ENCODE measurements at places on chromosomes 3 and 15.

DNA sequence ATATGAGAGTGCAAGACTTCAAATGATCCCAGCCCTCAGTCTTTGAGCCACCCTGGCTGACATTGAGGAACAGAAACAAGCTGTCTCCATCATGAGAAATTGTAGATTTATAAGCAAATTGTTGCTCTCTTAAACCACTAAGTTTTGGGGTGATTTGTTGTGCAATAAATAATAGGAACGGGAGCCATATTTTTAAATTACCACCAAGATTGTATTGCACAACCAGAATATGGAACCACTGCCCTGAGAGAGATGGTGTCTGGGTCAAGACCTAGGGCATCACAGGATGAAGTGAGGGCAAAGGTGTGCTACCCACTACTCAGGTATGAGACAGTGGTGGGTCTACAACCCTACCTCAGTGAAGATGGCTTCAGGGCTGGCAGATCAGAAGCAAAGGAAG is 2.3 kb upstream of the CFAP92 start:
- no peak overlapping the region for H3K27ac ChIP-seq
- no peak for DNase-seq
- peaks cover 11% of the 10 kb centered on the region for H3K27me3 ChIP-seq

DNA sequence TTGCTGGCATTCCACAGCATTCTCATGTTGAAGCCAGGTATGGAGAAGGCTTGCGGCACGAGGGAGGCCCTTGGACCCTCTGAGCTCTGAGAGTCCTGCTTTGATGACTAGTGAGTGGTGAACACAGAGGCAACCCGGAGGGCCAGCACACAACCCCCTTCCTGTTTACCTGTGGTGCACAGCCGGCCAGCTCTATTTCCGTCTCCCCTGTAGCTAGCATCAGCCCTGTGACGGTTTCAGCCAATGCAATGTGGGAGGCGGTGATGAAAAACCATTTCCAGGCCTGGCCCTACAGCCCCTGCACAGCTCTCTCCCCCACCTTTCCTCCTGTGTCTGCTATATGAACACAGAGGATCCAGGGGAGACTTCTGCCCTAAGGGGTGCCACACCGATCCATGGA is 76.8 kb upstream of the KLHL25 start:
- H3K27me3 ChIP-seq = peaks cover 5% of the 10 kb centered on the region
- H3K4me3 ChIP-seq = no peak overlapping the region
- no peaks in the 10 kb centered on the region for H3K36me3 ChIP-seq
- H3K27ac ChIP-seq = no peak overlapping the region

- no peak for DNase-seq
- no peaks in the 10 kb centered on the region for H3K27me3 ChIP-seq
- peak overlapping the region; percentile 79 for H3K27ac ChIP-seq
- peak overlapping the region; percentile 82 for H3K4me3 ChIP-seq
- H3K4me1 ChIP-seq = peaks cover 37% of the 10 kb centered on the region
Observed at GRCh38 chr3:46407970-46408369, 911 bp downstream of the CCRL2 start.

- no peak overlapping the region for H3K27ac ChIP-seq
- no peaks in the 10 kb centered on the region for H3K27me3 ChIP-seq
- no peak overlapping the region for H3K4me3 ChIP-seq
- H3K4me1 ChIP-seq = no peaks in the 10 kb centered on the region
Observed at GRCh38 chr3:40329071-40329470, 19.6 kb downstream of the EIF1B start.

DNA sequence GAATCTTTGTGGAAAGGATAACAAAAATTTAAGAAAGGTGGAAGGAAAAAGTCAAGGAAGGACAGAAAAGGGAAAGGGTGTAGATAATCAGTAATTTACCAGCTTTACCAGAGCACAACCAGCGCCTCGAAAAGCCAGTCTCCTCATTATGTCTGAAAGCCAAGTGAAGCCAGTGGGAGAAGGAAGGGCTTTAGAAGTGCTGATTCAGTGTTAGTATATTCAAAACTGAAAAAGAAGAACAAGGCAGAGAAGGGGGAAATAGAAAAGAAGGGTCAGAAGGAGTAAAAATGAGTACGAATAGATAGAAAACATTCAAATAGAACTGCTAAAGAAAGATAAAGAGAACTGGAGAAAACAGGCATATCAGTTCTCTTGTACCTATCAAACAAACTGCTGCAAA is 4.1 kb downstream of the PBRM1 start:
- H3K4me3 ChIP-seq = no peak overlapping the region
- peaks cover 18% of the 10 kb centered on the region for H3K36me3 ChIP-seq
- peak overlapping the region; percentile 32 for H3K27ac ChIP-seq
- peaks cover 39% of the 10 kb centered on the region for H3K4me1 ChIP-seq

GRCh38 chr3:195802795-195803194 is 8.9 kb downstream of the MUC4 start:
- peak overlapping the region; percentile 96 for H3K27ac ChIP-seq
- H3K4me1 ChIP-seq = peaks cover 63% of the 10 kb centered on the region

GRCh38 chr15:31335989-31336592 is 9.5 kb downstream of the KLF13 start:
- no peak for DNase-seq
- H3K27ac ChIP-seq = peak overlapping the region; percentile 92
- no peaks in the 10 kb centered on the region for H3K36me3 ChIP-seq
- H3K4me1 ChIP-seq = peaks cover 100% of the 10 kb centered on the region
- H3K27me3 ChIP-seq = peaks cover 7% of the 10 kb centered on the region

GRCh38 chr3:66355997-66356396 is 135.2 kb downstream of the SLC25A26 start:
- peaks cover 14% of the 10 kb centered on the region for H3K27me3 ChIP-seq
- H3K4me3 ChIP-seq = peak overlapping the region; percentile 70
- H3K27ac ChIP-seq = peak overlapping the region; percentile 100
- no peak for DNase-seq
- H3K36me3 ChIP-seq = peaks cover 3% of the 10 kb centered on the region

DNA sequence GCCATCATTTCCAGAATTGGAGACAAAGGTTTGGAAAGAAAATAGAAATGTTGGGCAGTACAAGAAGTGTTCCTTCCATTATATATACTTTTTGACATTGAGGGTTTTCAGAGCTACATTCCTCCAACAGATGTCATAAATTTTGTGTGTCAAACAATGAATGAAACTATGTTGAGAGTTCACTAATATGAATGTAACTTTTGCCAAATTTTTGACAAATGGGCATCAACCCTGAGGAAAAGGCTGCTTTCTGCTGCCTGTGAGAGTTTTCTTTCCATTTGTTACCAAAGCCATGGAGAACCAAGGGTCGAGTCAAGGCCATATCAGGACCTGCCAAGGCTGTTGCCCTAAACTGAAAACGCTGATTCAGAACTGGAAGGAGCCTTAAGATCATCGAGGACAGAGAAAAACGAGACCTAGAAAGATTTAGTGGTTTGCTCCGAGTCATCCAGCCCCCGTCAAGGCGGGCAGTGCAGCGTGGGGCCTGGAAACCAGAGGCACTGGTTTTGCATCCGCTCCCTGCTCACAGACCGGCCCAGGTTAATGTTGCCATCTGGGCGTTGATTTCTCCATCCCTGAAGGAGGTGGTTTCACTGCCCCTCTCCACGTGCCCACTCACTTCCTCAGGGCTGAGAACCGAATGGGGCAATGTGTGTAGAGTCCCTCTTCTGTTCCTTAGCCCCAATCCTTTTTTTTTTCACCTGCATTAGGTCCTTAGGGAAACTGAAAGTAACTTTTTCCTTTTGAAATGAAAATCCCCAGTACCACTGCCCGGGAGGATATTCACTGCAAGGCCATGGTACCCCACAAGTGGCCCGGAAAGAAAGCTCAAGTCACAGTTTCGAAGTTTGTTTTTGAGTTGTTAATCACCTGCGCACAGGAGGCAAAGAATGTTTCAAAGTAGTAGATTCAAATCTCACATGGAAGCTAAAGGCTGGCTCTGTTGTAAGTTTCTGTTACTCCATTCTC is 32.8 kb downstream of the TPM1 start:
- no peak for DNase-seq
- H3K27ac ChIP-seq = no peak overlapping the region
- no peak overlapping the region for H3K4me3 ChIP-seq
- H3K4me1 ChIP-seq = peaks cover 10% of the 10 kb centered on the region

- peaks cover 2% of the 10 kb centered on the region for H3K27me3 ChIP-seq
- H3K27ac ChIP-seq = no peak overlapping the region
- H3K36me3 ChIP-seq = no peaks in the 10 kb centered on the region
- peaks cover 1% of the 10 kb centered on the region for H3K4me1 ChIP-seq
- DNase-seq = no peak
- H3K4me3 ChIP-seq = no peak overlapping the region
Observed at GRCh38 chr3:53837331-53837730, 8.9 kb downstream of the CHDH start.

- DNase-seq = no peak
- no peaks in the 10 kb centered on the region for H3K36me3 ChIP-seq
- H3K4me3 ChIP-seq = no peak overlapping the region
Observed at GRCh38 chr3:186143250-186143649, 34.4 kb upstream of the ETV5 start.

DNA sequence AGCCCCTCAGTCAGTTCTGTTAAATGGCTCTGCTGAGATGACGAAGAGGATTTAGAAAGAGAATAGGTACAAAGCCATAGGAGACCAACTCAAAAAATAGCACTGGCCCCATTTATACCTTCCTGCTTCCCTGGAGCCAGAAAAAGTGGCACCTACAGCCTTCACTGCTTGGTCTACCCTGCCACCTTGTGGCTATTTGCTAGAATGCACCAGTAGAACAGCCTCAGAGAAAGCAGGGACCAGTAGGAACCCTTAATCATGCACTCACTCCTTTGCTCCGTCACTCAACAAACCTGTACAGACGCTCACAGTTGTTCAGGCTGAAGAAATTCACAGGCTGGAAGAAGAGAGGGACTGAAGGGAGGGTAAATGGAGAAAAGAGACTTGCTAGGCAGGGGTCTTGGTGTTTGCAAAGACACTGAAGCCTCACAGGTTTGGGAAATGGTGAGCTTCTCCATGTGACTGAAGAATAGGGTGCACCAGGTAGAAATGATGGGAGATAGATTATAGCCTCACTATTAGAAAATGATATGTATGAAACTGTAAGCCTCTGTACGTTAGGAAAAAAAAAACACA is 12.1 kb upstream of the RTP2 start:
- peaks cover 11% of the 10 kb centered on the region for H3K4me1 ChIP-seq
- H3K4me3 ChIP-seq = no peak overlapping the region
- H3K27me3 ChIP-seq = no peaks in the 10 kb centered on the region
- no peaks in the 10 kb centered on the region for H3K36me3 ChIP-seq
- H3K27ac ChIP-seq = no peak overlapping the region
- DNase-seq = peak; percentile 60

- H3K27me3 ChIP-seq = no peaks in the 10 kb centered on the region
- H3K4me3 ChIP-seq = no peak overlapping the region
- H3K4me1 ChIP-seq = no peaks in the 10 kb centered on the region
- H3K36me3 ChIP-seq = peaks cover 7% of the 10 kb centered on the region
Observed at GRCh38 chr3:108623504-108623903, 34.0 kb downstream of the DZIP3 start.

GRCh38 chr15:100959066-100960050 is 40.2 kb downstream of the LRRK1 start:
- H3K4me1 ChIP-seq = no peaks in the 10 kb centered on the region
- H3K27me3 ChIP-seq = peaks cover 3% of the 10 kb centered on the region
- H3K4me3 ChIP-seq = no peak overlapping the region
- no peak overlapping the region for H3K27ac ChIP-seq

DNA sequence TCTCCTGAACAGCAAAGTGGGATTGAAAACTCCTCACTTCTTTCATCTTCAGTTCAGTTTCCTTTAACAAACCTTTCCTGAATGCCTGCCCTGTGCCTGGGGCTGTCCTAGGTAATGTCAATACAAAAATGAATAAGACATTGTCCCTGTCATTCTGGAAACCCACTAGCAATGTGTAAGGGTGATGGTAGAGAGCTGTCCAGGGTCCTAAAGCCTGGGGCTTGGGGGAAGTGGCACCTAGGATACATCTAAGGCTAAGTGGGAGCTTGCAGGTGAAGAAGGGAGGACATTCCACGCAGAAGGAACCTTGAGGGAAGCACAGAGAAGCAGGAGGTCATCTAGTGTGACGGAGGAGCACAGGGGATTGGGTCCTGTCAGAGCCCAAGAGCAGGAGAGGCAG is 212.7 kb upstream of the PPP2R3A start:
- H3K27me3 ChIP-seq = peaks cover 2% of the 10 kb centered on the region
- H3K36me3 ChIP-seq = no peaks in the 10 kb centered on the region
- no peak overlapping the region for H3K27ac ChIP-seq
- DNase-seq = no peak
- H3K4me1 ChIP-seq = no peaks in the 10 kb centered on the region

GRCh38 chr15:51883271-51883837 is 53.9 kb downstream of the TMOD3 start:
- H3K36me3 ChIP-seq = no peaks in the 10 kb centered on the region
- no peak overlapping the region for H3K27ac ChIP-seq
- H3K27me3 ChIP-seq = no peaks in the 10 kb centered on the region
- no peak for DNase-seq
- H3K4me3 ChIP-seq = no peak overlapping the region
- peaks cover 31% of the 10 kb centered on the region for H3K4me1 ChIP-seq

GRCh38 chr3:178389258-178389657 is 147.0 kb upstream of the KCNMB2 start:
- H3K36me3 ChIP-seq = no peaks in the 10 kb centered on the region
- H3K4me1 ChIP-seq = no peaks in the 10 kb centered on the region
- H3K27me3 ChIP-seq = no peaks in the 10 kb centered on the region

DNA sequence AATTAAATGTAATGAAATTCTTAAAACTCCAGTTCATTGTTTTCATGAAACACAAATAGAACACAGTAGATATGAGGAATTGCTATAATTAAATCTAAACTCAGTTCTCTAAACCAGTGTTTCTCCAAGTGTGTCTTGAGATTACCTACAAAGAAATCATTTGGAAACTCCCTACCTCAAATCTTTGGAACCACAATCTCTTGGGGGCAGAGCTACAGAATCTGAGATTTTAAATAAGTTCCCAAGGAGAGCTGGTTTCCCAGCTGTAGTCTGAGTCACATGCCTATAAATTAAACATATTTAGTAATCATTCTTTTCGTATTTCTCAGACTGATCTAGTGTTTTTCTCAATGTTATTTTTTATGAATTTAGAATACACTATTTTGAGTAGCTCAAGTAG is 17.0 kb upstream of the ACTC1 start:
- no peak overlapping the region for H3K4me3 ChIP-seq
- no peaks in the 10 kb centered on the region for H3K36me3 ChIP-seq
- no peaks in the 10 kb centered on the region for H3K4me1 ChIP-seq
- no peak overlapping the region for H3K27ac ChIP-seq

DNA sequence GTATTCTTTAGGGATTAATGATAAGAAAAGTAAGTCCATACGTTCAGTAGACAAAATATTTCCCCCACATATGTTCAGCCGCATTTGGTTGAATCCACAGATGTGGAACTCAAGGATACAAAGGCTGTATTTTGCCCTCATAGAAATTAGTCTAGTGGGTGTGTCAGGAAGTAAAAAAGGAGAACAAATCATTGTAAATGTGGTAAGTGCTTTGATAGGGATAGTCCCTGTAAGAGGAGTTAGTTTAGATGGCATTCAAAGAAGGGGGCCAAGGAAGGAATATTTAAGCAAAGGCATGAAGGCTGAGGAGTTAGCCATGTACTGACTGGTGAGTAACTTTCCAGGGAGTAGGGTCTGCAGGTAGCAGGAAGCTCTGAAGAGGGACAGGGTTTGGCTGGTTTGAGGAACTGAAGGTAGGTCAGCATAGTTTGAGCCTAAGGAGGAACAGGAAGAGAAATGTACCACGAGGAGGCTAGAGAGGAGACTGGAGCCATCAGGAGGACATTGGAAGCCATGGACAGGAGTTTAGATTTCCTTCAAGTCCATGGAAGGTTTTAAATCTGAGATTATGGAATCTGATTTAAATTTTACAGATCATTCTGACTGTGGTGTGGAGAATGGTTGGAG is 98.8 kb downstream of the MME start:
- no peaks in the 10 kb centered on the region for H3K36me3 ChIP-seq
- H3K4me1 ChIP-seq = peaks cover 5% of the 10 kb centered on the region
- H3K27ac ChIP-seq = no peak overlapping the region
- no peak overlapping the region for H3K4me3 ChIP-seq
- H3K27me3 ChIP-seq = peaks cover 2% of the 10 kb centered on the region
